Hippocampal formation (tissue), 2 donors: ENCODE measurements at places on chromosomes 7 and 10.

DNA sequence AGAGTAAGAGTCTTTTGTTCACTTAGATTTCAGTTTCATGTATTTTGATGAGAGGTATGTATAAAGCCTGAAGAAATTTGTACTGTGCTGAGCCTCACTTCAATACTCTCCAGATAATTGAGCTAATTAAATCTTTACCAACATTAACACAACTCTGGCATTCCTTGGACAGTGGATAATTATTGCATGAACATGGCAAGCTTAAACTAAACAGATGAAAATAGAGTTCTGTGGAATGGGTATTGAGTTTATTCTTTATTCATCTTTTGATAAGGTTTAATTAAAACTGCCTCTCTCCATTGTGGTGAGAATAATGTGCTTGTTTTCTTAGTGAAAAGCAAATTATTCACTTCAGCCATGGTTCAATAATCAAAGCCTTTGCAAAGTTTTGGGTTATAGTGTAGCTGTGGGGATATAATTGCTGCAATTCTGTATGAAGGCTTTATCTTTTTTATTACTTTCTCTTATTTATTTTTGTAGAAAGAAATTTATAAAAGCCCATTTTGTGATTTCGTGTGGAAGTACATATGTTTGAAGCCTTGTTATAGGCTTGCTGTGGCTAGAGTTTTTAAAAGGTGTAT, 126.4 kb upstream of the FZD1 start:
- no peak for DNase-seq

DNA sequence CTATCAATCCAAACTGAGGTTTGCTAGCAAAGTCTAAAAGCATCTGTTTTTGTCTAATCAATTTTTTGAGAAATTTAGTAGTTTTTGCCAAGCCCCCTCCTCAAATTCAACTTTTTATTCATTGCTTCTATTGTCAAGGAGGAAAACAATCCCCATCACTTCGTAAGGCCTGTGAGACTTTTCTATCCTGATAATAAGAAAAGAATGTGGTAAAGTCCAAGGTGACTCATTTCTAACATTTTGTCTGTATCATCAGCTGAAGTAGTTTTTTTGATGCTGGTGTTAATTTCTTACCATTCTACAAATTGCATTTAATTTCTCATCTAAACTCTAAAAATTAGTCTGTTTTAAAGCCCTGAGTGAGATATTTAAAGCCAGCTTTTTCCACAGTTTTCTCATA, 11.7 kb downstream of the ANK3 start:
- DNase-seq, result no peak

DNA sequence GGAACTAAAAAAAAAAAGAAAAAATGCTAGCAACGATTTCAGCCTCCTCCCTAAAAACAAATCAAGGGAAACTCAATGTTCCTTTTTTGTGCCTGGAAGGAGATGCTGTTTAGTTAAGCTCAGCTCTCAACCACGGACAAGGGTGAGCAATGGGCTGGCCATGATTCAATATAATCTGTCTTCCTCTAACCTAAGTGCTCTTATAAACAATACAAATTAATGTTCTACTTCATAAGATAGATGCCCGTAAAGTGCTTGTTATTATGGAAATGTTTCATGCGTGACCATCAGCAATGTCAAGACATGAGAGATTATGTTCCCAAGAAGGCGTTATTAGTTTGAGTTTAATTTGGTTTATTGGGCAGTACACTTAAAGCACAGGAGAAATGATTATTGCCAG, 320.3 kb downstream of the SFMBT2 start:
- no peak for DNase-seq

GRCh38 chr10:24952143-24952706, at the start of gene PRTFDC1:
Gene PRTFDC1 (minus strand): TSS chr10:24952606. CDS start chr10:24952575, 31 bp downstream.
- DNase-seq, result peak; percentile 42

DNA sequence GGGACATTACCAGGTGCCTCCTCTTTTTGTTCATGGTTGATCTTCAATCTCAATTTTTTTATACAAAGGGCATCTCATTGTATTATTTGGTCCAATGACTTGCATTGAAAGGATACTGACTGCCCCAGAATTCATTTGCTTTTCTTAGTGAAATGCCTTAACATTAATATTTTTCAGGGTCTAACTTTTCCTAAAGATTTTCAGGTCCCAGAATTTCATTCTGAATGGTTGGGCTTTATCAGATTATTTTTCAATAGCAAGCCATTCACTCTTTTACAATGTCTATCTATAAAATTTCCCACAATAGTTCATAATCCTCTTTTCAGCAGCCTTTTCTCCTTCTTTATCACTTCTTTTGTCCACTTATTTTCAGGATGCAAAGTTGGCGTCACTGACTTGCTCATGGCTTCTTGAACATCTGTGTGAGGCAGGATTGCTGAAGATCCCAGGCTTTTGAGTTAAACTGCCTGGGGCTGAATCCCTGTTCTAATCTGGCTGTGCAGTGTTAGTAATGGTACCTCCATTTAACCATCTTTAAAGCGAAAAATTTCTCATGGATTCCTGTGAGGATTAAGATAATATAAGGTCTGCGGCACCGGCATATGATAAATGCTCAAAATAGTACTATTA, 131.7 kb upstream of the HDAC9 start:
- no peak for DNase-seq

- no peak for DNase-seq
Observed at GRCh38 chr10:62183442-62183841, 85.2 kb downstream of the RTKN2 start.

DNA sequence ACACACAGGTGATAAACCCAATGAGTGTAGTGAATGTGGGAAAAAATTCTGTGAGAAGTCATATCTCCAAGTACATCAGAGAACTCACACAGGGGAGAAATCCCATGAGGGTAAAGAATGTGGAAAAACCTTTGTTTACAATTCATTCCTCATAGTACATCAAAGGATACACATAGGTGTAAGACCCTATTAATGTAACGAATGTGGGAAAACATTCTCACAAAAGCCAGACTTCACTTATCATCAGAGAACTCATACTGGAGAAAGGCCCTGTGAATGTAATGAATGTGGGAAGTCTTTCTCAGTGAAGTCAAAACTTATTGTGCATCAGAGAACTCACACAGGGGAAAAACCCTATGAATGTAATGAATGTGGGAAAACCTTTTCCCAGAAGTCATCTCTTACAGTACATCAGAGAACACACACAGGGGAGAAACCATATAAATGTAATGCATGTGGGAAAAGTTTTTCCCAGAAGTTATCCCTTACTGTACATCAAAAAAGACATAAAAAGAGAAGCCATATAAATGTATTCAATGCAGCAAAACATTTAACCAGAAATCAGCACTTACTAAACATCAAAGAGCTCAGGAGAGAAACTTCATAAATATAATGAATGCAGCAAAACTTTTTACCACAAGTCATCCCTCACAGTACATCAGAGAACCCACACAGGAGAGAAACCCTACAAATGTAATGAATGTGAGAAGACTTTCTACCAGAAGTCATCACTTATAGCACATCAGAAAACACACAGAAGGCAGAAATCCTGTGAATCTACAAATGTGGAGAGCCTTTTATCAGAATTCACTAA, 49.8 kb downstream of the ZNF239 start:
- DNase-seq, result no peak

GRCh38 chr10:85888004-85888403, 478.6 kb downstream of the GRID1 start:
- peak; percentile 16 for DNase-seq

DNA sequence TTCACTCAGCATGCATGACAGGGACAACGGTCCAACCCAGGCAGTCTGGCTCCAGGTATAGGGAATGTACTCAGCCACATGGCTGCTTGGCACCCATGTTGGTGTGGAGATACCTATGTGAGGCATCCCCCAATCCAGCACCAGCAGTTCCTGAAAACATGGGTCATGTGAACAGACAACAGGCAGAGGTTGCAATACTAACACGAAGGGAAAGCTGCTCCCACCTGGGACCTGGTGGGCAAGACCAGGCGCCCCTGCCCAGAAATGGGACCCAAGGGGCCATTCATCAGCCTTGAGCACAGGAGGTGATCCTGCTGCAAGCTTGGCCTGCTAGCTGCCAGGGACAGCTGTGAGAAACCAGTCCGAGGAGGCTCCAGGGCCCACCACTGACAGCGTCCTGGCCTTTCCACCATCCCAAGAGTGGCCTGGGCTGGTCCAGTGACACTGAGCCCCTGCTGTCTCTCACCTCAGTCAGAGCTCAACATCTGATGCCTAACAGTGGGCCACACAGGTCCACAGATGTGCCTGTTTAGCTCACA, 142.3 kb downstream of the ARHGAP22 start:
- no peak for DNase-seq

DNA sequence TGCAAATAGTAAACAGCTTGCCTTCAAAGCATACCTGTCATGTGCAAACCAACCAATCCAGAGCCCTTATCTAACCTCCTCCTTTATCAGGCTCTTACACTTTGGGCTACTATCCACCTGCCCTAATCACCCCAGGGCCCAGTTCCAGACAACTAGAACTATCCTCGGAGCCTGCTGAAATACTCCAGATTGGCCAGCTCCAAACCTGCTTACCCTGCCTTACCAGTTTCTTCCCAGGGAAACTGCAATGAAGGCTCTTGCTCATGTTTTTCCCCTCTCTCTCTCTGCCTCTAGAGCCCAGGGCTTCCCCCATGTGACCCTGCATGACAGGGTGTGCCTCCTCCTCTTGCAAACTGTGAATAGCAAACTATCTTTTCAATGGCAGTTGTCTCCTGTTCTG, 81.4 kb upstream of the CAPZA2 start:
- no peak for DNase-seq

DNA sequence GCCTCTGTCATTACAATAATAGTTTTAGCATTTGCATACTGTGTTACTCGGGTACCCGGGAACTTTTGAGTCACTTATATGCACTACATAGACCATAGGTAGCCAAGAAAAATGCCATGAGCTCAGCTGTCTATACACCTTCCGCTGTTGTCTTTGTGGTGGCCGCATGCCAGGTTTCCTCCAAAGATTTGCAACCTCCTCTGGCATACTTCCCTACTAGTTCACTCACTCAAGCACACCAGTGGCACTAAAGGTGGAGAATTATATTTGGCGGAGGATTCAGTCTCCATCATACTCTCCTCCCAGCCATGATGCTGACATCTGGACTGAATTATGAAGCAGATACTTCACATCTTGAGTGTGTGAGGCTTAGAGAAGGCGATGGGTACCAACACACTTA, 35.6 kb upstream of the GRB10 start:
- no peak for DNase-seq

GRCh38 chr7:106347229-106347833, 62.5 kb upstream of the NAMPT start:
- no peak for DNase-seq
